ENCODE measurements at places on chromosomes 4 and X.

DNA sequence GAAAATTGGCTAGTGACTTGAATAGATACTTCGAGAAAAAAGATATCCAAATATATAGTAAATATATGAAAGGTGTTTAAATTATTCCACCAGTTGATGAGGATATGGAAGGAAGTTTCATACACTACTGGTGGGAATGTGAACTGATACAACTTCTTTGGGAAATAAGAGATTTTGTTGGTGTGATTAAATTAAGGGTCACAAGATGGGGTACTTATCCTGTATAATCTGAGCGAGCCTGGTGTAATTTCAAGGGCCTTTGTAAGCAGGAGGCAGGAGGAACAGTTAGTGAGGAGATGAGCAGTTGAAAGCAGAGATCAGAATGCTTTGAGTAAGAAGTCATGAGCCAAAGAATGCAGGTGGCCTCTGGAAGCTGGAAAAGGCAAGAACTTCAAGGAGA, 192.2 kb downstream of the KCTD8 start:
- no peak for DNase-seq

DNA sequence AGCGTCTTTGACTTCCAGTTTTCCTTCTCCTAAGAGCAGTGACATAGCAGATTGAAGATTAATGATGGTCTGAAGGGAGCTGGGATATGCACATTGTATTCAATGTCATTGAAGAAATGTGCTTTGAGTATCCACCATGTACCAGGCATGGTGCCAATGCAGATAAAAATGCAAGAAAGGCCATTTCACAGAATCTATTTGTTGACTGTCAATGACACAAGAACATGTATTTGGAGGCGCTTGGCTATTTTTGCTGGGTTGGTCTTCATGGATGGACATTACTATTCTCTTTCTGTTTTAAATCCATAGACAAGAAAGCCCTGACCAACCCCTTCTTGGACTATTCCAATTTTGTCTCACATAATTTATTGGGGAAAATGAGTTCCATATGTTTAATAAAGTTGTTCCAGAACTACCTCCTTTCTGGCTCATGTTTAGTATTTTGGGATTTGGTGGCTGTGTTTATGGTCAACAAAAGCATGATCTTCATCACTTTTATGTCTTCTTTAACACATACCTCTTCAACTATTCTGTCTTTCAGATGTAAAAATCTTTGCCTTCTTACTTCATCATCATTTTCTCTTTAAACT, 174.5 kb downstream of the CPE start:
- DNase-seq: no peak

DNA sequence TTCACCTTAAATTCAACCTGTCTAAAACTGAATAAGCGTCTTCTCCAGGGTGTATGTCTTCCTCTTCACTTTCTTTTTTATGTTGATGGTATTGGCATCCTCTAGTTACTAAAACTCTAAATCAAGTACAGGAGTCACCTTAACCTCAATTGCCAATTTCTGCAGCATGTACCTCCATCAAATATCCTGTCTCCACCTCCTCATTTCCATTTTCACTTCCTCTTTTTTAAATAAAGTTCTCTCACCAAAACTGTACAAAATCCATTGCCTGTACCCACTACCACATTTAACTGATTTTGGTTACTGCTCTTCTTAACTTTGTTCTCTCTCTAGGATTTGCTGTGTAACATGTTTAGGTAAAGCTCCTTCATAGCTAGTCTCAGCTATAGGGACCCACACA, 9.2 kb upstream of the NPFFR2 start:
- DNase-seq: no peak

DNA sequence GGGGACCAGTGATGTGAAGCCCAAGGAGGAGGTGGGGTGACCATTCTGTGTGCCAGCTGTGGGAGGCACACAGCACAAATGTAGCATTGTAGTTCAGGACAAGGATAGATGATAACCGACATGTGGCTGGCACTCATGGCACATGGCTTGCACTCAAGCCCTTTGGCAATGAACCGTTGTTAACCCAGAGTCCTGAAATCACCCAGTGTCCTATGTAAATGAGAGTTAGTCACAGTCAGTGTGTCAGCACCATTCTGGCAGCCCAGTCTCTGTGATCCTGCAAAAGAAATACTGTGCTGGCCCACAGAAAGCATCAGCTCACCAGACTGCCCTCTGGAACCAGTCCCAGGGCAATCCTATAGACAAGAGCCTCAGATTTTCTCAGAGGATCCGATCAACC, 339.3 kb downstream of the MID1IP1 start:
- DNase-seq: no peak

DNA sequence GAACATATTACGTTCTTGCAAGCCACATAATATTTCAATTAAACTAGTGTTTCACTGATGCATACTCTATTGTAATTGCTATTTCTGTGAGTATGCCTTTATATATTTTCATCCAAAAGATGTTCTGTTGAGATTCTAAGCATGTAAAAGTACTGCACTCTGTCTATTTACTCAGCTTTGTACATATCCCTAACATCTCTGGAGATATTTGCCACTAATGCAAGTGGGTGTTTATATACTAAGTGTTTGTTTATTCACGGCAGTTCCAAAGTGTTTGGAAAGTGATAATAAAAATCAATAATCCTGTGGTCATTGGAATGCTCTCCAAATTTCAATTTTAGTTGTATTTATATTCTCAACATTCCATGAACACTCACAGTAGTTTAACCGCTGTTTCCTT, 1989.0 kb downstream of the C4orf33 start:
- no peak for DNase-seq

DNA sequence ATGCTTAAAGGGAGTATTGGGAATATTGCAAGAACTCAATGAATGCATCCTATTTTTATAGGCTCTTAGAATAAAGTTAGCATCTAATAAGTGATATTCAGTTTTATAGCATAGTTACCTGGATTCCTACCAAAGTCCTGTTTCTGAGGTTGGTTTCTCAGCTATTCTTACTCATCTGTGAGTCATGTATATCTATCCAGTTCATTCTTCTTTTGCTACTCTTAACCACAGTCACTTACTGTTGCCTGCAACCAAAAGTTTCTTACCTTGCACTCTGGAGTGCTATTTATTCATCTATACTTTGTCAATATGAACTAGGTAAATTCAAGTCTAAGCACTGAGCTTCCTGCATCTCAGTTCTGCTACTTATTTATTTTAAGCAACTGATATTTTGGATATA, 322.5 kb downstream of the HS3ST1 start:
- DNase-seq: no peak

GRCh38 chrX:48715072-48715471, 18.5 kb downstream of the SUV39H1 start:
- no peak for DNase-seq

- DNase-seq: no peak
These were observed 85.4 kb downstream of the WFS1 start for GRCh38 chr4:6355052-6355451.
